ENCODE measurements at places on chromosomes 5 and 9.

- no peak for DNase-seq
These were observed 445.4 kb upstream of the ITGA1 start for GRCh38 chr5:52342361-52342760.

- DNase-seq, result peak; percentile 90
These were observed 1.7 kb upstream of the ARRDC3 start for GRCh38 chr5:91384671-91385430.

DNA sequence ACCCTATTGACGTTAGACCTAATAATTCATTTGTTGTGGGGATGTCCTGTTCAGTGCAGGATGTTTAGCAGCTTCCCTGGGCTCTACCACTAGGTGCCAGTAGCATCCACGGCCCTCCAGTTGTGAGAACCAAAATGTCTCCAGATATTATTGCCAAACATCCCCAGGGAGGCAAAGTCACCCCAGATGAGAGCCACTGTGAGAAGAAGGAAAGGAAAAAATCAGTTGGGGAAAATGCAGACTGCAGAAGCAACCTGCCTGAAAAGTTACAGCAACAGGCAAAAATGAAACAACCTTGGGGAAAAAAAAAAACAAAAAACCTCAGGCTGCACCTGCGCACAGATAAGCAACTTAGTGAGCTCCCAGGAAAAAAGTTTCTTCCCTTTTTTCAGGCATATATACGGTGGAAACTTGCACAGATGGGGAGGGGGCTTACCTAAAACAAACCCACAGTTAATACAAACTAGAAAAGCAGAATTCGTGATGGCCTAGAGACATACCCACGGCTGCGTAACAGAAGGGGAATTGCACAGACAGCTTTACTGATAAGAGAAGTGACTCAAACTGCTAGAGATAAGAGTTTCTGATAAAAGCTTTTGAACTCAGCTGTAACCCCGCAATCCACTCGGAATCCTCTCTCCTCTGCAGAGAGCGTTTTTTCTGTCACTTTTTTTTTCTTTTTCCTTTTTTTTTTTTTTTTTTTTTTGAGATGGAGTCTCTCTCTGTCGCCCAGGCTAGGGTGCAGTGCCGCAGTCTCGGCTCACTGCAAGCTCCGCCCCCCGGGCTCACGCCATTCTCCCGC is 29.8 kb upstream of the FBP1 start:
- DNase-seq, result peak; percentile 63

DNA sequence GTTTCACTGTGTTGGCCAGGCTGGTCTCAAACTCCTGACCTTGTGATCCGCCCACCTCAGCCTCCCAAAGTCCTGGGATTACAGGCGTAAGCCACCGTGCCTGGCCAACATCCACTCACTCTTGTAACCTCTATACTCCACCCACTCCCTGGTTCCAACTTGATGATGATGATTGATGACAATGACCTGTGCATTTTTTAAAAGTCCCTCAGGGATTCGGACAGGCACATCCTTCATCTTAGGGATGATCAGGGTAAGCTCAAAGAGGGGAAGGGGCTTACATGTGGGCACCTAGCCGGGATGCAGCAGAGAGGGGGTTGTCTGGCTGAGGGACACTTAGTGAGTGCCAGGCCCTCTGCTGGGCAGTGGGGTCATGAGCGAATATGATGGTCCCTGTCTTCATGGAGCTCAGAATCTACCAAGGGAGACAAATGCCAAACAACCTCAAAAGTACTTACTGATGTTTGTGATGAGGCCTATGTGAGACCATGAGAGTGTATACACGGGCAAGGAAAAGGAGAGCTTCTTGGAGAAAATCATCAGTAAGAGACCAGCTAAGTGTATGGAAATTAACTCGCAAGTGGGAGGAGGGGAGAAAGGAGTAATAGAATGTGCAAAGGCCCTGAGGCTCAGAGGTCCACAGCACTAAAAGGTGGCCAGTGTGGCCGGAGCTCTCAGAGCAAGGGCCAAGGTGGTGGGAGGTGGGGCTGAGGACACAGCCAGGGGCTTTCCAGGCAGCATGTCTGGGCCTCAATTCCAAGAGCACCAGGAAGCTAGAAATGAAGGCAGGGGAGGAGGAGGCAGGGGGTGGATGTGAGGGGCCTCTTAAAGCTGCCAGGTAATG is 27.4 kb downstream of the LHX2 start:
- no peak for DNase-seq

GRCh38 chr9:121551985-121552753 is 52.5 kb upstream of the GGTA1 start:
- DNase-seq, result no peak

GRCh38 chr9:123784518-123784917 is 145.4 kb downstream of the DENND1A start:
- no peak for DNase-seq

GRCh38 chr9:3658964-3659363 is 133.2 kb upstream of the RFX3 start:
- no peak for DNase-seq

DNA sequence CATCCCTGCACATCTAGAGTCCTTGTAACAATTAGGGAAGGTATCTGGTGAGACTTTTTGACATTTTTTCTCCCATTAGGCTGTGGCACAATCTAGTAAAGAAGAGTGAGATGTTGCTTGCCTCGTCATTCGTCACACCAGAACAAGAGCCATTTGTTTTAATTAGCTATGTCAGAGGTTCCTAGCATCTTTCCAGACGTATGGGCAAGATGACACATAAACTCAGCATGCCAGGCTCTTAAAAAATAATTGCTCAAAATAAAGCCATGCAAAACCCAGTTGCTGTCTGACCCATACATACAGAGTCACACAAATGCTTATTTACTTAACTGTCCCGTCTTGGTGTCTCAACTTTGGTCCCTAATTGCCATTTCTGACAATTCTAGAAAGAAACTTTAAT is 125.9 kb downstream of the TRPM3 start:
- no peak for DNase-seq

DNA sequence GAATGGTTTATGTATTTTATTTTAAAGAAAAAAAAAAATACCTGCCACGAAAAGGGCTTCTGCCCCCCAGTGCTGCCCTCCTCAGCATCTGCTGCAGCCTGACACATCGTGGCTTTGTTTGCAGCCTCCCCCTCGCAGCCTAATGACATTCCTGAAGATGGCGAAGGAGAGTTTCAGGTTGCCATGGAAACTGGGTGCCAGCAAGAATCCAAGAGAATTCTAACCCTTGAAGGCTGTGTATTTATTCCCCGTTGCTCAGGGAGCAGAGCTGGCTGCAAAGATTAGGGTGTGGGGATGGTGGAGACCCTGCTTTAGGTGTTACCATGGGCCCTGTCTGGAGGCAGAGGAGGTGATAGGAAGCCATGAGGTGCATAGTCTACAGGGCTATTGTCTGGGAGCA is 126.6 kb downstream of the NSG2 start:
- no peak for DNase-seq

- peak; percentile 82 for DNase-seq
These were observed 142.6 kb upstream of the LMX1B start for GRCh38 chr9:126471084-126471624.

GRCh38 chr5:61701877-61702602 is 370.0 kb downstream of the ZSWIM6 start:
- no peak for DNase-seq

GRCh38 chr9:91074866-91075265 is 273.2 kb downstream of the SYK start:
- no peak for DNase-seq

- no peak for DNase-seq
These were observed 1008.2 kb upstream of the CDH9 start for GRCh38 chr5:28046596-28046995.

DNA sequence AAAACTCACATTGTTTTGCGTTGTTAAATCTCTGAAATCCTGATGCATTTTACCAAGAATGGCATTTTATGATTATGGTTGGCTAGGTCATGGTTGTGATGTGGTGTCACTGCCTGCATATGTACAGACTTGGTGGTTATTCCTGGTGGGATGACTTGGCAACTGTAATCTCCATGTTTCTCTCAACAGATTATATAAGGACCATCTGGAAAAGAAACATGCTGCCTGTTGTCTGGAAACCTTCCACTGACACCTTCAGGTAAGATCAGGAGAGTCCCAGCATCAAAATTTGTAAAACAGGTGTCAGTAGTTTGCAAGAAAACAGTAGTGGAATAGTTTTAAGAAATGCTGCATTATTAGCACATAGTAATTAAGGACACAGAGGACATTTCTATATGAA is 3.0 kb upstream of the ACER2 start:
- DNase-seq, result no peak

- DNase-seq, result no peak
These were observed 3.0 kb downstream of the DNAH5 start for GRCh38 chr5:13941468-13941867.

DNA sequence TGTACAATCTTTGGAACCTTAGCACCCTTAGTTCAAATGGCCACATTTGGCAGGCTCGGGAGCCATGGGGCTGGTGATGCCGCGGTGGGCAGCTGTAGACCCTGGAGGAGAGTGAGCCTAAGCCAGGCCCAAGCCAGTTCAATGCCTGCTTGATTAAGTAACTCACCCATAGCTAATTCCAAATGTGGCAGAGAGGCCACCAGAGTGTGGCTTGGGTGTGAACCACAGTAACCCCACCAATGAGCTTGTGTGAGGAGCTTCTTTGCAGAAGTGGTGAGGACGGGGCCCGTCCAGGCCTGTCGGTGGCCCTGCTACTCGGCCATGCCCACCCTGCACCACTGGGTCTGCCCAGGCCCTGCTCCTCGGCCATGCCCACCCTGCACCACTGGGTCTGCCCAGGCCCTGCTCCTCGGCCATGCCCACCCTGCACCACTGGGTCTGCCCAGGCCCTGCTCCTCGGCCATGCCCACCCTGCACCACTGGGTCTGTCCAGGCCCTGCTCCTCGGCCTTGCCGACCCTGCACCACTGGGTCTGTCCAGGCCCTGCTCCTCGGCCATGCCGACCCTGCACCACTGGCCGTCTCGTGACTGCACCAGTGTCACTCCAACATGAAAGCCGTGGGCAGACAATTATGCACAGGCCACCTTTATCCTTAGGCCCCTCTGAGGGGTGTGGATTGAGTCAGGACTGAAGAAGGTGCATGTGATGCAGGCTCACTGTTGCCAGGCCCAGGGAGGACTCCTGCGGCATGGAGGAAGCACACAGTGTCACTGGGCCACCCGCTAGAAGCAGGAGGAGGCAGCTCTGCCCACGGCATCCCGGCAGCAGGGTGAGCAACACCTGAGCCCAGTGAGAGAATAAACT is 75.4 kb downstream of the MRPL36 start:
- DNase-seq, result no peak

- DNase-seq, result no peak
These were observed 3.0 kb downstream of the ECSCR start for GRCh38 chr5:139459451-139459934.

Data from CD4-positive, alpha-beta T cell treated with Interferon alpha-2 for 1 hour (primary cell).